Stimulated activated CD4-positive, alpha-beta T cell treated with anti-CD3 and anti-CD28 coated beads, Interleukin-1b, Interleukin-23, amount 100 ng/mL, for 24 hours (primary cell): ENCODE measurements at places on chromosomes 11 and 22.

DNA sequence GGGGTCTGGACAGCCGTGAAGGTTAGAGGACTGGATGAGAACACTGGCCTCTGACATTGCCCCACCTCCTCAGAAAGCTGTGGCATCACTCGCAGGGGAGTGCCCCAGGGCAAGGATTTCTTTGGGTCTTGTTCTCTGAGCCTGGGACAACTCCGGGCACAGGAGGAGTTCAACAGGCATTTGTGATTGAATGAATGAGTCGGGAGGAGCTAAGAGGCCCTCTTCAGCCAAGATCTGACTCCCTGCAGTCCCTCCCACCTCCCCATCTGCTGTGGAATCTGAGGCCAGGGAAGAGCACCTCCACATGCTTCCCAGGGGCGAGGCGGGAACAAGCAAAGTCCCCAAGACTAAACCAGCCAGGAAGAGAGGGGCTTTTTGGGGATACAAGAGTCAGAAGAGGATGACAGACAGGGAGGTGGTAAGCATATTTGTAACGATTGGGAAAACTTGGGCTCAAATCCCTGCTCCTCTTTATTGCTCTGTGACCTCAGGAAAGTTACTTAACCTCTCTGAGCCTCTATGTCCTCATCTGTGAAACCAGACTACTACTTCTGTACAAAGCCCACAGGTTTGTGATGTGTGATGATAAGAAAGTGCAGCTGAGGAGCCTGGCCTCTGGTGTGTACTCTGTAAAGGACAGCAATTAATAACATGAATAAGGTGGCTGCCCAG lies 6.4 kb downstream of the TP53I11 start:
- DNase-seq = no peak

- no peak for DNase-seq
Observed at GRCh38 chr11:44036811-44037657, 10.7 kb upstream of the ACCSL start.

GRCh38 chr11:65218446-65218845 lies 36.7 kb downstream of the CAPN1 start:
- no peak for DNase-seq

DNA sequence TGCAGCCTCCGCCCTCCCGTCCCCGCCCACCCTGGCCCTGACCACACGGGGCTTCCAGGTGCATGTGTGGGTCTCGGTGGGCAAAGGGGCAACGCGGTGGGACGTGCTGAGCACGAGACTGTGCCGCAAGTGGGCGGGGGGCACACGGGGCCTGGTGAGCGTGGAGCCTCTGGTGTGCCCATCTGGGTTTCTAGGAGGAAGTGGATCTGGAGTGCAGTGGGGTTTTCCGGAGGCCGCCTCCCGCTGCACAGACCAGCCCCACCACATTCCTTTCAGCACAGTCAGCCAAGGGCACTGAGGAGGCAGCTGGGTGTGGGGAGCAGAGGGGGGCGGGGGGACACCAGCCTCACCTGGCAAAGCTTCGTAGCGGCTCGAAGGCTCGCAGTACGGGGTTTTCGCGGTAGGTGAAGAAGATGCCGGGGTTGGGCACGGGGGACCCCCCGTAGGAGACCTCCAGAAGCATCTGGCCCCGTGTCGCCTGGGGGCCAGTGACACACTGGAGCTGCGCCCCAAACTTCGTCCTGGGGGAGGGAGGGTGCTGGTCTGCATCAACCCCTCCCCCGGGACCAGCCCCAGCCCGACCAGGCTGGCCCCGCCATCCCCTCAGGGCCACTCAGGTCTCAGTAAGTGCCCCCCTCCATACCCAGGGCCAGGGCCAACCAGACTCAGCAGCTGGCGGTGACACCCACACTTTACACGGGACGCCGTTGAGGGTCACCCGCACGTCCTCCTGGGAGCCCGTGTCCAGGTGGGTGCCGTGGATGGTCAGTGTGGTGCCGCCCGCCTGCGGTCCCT lies 12.4 kb upstream of the MAPK11 start:
- DNase-seq = no peak

GRCh38 chr11:95070471-95070870 lies 3.8 kb downstream of the SRSF8 start:
- DNase-seq = no peak

GRCh38 chr11:73464347-73464746 lies 88.1 kb downstream of the RELT start:
- no peak for DNase-seq

DNA sequence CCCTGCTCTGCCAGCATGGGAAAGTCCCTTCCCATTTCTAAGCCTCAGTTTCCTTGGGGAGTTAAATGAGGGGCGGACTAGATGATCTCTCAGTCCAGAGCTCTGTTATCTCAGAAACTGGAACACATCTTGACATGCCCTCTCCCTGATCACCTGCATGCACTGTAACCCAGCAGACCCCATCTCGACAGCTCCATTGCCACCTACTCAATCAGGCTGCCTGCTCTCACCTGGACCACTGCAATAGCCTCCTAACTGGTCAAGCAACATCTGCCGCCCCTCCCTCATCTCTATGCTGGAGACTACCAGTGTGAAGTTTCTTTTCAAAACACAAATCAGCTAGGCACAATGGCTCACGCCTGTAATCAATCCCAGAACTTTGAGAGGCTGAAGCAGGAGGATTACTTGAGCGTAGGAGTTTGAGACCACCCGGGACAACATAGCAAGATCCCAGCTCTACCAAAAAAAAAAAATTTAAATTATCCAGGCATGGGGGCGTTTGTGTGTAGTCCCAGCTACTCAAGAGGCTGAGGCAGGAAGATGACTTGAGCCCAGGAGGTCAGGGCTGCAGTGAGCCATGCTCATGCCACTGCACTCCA lies 22.2 kb downstream of the LRRC55 start:
- DNase-seq = no peak

GRCh38 chr11:2531987-2532703 lies 87.3 kb downstream of the KCNQ1 start:
- DNase-seq = no peak

- DNase-seq = no peak
Observed at GRCh38 chr22:44309647-44310046, 3.1 kb downstream of the SHISAL1 start.

GRCh38 chr11:72631806-72632731 lies 42.2 kb downstream of the PDE2A start:
- no peak for DNase-seq

DNA sequence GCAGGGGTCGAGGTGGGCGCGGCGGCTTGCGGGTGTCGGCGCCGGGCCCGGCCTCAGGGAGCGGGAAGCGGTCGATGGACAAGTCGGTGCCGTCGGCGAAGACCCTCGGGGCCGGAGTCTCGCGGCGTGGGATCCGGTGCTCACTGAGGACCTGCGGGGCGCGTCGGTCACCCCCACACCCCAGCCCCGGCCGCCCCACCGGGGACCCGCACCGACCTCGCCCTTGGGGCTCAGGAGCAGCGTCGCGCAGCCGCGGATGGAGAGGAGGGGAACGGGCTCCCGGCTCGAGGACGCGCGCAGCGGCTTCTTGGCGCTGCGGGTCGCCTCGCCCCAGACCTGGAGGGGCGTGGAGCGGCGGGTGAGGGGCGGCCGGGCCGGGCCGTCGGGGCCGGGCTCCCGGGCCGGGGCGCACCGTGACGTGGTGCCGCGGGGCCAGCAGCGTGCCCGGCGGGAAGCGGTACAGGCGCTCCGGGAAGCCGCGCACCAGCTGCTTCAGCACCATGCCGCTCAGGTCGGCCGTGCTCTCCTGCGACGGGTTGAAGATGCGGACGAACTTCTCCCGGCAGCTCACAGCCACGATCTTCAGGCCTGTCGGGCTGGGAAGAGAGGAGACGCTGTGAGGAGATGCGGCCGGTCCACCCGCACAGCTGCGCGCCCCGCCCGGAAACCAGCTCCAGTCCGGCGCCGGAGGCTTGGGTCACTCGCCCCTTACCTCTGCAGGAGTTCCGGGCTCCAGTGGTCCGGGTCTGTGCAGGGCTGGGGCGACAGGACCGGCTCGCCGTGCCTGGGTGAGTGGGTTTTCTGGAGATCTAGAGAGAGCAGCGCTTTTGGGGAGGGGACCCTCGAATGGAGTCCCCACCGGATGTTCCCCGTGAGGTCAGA lies 4.5 kb downstream of the LMNTD2 start:
- no peak for DNase-seq

DNA sequence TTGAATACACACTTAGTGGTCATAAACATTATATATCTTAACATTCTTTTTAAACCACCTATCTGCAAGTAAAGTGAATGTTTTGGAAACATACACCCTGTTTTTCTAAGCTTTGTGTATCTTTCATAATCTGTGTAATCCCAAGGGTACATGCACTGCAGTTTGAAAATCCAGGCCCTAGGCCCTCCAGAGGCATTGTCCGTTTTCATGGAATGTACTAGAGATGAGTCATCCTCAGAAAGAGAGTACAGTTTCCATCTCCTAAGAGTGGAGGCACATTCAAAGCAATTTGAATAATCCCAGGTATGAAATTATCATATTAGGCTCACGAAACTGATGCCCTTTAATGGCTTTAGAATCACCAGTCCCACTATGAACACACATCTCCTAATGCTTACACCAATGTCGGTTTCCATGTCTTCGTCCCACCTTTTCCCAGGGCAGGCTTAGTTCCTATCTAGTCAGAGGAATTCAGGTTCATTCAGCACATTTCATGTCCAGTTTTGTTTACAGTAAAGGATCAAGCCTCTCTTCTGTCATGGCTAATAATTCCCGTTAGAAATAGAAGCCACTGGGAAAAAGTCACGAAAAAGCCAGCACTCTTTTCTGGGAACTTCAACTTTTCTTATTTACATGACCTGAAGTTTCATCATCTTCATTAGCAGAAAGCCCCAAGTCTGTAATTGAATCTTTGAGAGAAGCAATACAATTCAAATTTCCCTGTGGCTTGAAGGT lies 39.5 kb upstream of the CD44 start:
- DNase-seq = no peak

DNA sequence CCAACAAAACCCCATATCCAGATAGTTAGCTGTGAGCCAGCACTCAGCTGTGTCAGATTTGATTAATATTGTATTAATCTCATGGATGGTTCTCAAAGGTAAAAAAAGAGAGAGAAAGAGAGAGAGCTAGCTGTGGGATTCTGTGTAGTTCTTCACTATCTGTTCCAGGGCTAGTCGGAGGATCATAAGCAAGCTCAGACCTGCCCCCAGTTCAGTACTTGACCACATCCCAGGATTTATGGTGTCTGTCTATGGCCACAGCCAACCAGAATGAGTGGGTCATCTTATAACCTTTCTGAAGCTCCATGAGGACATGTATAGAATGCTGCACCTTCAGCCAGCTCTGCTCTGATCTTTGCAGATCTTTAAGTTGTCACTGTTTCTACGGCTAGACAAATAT lies 13.5 kb upstream of the B3GNT6 start:
- DNase-seq = no peak
